ENCODE measurements at places on chromosomes 12 and 14.

- no peak for DNase-seq
Measured at GRCh38 chr12:4157122-4157521, 116.4 kb upstream of the CCND2 start.

DNA sequence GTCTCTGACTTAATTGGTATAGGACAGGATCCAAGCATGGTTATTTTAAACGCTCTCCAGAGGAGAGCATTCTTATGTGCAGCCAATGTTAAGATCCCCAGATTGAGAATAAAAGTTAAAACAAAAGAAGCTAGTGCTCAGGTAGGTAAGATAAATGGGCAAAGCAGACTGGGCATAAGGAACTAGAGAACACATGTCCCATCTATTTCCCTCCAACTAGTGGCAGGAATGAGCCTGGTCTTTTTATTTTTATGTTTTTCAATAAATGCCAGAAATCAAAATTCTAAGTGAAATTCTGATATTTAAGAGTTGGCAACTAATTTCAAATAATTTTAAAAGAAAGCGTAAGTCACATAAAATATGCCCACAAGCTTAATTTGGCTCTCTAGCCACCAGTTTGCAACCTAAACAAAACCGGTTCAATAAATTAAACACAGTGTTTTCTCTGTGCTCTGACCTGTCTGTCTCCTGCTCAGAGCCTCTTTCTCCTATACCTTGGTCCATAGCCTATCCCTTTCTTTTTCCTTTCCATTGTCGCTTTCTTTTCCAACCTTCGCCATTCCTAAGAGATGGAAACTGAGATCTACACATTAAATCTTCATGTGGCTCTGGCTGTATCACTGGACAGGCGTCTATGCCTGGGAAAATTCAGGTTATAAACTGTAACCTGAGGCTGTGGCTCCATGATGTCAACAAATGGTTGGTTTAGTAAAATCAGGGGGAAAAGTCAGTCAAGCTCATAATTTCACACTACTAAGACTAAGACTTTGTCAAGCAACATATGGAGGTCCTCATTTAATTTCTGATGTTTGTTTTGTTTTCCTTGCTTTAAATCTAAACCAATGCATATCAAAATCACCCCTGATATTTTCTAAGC, 5.5 kb downstream of the SLC38A1 start:
- no peak for DNase-seq

DNA sequence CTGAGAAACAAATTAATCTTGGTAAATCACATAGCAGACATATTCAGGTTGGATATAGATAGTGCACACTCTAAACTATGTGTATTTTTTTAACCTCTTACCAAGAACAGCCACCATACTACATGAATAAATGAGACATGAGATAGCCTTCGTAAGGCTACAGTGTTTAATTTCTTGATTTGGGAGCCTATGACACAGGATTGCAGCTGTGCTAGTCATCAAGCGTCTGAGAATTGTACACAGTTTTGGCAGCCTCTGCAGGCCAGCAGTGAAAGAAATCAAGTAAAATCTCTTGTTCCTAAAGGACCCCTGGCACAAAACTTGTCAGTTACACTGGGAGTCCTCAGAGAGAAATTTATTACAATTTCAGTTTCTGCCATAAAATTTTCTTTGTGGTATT, 236.1 kb downstream of the C12orf50 start:
- no peak for DNase-seq

DNA sequence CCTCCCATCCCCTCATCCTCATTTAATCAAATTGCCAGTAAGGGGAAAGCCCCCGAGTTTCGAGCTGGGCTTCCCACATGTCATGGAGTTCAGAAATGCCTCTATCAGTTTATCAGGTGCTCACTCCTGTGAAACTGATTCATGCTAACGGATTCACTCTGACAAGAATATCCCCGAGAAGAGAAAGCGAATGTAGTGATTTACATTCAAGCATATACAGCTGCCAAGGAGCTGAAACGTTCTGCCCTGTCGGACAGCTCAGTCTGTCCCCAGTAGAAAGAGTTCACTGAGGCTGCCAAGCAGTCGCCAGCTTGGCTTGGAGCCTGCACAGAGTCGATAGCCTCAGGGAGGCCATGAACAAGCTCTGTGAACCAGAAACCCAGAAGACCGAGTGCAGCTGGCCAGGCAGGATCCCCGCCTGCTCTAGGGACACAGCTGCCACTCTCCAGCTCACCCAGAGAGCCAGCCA, 88.4 kb downstream of the TMCC3 start:
- DNase-seq = no peak

- DNase-seq = no peak
Measured at GRCh38 chr12:112868459-112869041, 38.2 kb upstream of the OAS1 start.

- DNase-seq = no peak
Measured at GRCh38 chr12:88360343-88360742, 218.2 kb downstream of the TMTC3 start.

- DNase-seq = no peak
Measured at GRCh38 chr12:122976648-122976975, 1.6 kb downstream of the OGFOD2 start.

Measured in effector CD4-positive, alpha-beta T cell (primary cell).